Chondrocyte (in vitro differentiated cells): ENCODE measurements at places on chromosomes 6 and 20.

- DNase-seq = no peak
Observed at GRCh38 chr6:61935242-61935846, 350.7 kb downstream of the KHDRBS2 start.

DNA sequence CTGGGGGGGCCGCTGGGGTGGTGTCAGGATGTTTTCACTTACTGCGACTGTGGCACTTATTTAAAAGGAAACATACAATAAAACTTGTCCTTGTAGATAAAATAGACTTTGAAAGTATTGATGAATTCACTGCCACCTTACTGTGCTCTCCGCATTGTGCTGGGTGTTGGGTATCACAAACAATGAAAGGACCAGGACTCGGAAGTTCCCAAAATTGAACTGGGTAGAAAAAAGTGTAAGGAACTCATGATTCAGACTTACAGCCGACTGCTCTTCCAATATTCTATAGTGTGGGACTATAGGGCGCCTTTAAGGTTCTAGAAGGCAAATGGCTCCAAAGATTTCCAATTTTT is 32.1 kb upstream of the ID4 start:
- no peak for DNase-seq

DNA sequence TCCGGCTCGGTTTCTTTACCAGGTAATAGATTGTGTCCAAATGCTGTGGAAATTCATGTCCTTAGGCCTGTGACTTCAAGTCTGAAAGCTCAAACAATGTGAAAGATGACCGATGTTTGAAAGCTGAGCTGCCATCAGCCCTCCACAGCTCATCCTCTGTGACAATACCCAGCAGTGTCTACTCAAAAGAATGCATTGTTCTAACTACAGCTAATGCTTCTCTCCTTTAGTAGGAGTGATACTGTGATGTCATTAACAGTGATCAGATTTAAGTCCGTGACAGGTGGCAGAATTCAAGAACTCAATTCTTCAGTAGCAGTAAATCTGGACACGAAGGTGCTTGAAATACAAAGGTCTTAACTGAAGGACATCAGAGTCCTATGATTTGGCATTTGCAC is 97.3 kb downstream of the RCAN2 start:
- no peak for DNase-seq

- DNase-seq = no peak
Observed at GRCh38 chr20:21693322-21693721, 12.1 kb upstream of the PAX1 start.

- no peak for DNase-seq
Observed at GRCh38 chr6:48490658-48491057, 379.7 kb upstream of the PTCHD4 start.

GRCh38 chr6:93728150-93728549 is 308.8 kb upstream of the EPHA7 start:
- DNase-seq = no peak
